ENCODE measurements at places on chromosomes 7 and 10.
A peak's percentile ranks its signal among the peaks of the same experiment; 100 is the strongest.

DNA sequence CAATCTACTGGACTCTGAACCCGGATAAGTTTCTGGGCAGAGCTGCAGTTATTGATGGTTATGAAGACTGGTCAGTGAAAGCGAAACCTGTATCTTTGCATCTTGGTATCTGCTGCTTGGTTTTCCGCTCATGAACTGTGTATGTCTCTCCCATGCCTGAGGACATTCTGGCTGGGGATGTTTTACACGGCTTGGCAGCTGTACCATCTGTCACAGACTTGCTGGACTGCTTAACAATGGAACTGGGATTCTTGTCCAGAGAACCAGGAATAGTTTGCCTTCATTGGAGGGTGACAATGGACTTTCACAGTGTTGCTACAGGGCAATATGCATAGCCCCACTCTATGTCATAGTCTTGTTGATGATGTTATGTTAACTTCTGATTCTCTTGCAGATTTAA, 119.9 kb upstream of the TMEM106B start:
- DNase-seq, result no peak

- DNase-seq, result peak; percentile 86
These were observed 39.8 kb upstream of the TRIM8 start for GRCh38 chr10:102604439-102604841.

GRCh38 chr7:99944497-99945070, 15.2 kb upstream of the GJC3 start:
- DNase-seq, result no peak

DNA sequence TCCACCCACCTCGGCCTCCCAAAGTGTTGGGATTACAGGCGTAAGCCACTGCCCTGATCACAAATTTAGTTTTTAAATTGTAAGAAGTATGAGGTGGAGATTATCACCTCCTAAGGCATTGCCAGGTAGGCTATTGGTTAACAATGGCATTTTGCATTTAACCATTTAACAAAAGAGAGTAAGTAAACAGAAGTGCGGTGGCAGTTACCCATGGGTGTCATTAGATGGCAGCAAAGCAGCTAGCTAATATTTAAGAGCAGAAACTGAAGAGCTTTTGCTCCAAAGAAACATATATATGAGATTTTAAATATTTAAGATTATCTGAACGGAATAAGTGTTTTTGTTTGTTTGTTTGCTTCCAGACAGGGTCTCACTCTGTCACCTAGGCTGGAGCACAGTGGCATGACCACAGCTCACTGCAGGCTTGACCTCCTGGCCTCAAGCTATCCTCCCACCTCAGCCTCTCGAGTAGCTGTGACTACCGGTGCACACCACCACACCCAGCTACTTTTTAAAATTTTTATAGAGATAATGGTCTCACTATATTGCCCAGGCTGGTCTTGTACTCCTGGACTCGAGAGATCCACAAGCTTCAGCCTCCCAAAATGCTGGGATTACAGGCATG, 325.5 kb upstream of the C7orf33 start:
- peak; percentile 60 for DNase-seq

GRCh38 chr10:133134411-133135115, 25.5 kb upstream of the KNDC1 start:
- DNase-seq, result no peak

DNA sequence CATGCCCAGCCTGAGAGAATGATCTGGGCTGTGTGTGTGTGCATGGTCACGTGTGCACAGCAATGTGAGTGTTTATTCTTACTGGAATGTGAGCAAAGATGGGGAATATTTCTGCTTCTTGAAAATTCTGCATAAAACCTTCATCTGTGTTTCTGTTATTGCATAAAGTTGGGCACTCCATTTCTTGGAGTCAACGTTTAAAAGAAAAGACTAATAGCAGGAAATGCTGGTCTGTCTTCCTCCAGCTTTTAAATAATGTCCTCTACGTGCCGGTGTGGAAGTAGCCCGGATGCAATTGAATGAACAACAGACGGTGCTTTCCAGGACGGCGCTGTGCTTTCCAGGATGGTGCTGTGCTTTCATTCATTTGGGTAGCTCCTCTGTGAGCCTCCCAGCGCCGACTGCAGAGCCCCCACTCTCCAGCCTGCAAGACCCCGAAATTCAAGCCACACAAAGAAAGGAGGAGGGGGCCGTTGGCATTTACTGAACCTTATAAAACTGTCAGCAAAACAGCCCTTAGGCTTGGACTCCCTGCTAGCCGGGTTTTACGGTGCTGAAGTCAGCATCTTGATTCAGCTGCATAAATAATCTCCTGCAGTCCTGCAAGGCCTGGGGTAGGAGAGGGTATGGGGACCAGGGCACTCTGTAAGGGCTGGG, 158.2 kb upstream of the PRKCQ start:
- peak; percentile 32 for DNase-seq

DNA sequence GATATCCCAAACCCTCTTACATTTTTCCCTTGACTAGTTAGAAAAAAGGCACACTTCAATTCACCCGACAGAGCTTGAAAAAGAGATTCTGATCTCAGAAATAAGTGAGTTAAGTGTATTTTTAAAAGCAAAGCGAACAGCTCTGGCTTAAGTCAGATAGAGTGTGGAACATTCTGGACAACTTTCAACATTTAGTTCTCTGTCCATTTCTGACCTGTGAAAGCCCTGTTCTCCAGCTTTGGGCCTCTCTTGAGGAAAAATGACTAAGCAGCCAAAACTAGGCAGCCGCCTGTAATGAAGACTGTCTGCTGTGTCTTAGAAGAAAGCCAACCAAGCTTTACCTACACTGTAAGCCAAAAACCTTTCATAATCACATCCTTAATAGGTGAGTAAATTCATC, 50.5 kb downstream of the CDK6 start:
- no peak for DNase-seq

DNA sequence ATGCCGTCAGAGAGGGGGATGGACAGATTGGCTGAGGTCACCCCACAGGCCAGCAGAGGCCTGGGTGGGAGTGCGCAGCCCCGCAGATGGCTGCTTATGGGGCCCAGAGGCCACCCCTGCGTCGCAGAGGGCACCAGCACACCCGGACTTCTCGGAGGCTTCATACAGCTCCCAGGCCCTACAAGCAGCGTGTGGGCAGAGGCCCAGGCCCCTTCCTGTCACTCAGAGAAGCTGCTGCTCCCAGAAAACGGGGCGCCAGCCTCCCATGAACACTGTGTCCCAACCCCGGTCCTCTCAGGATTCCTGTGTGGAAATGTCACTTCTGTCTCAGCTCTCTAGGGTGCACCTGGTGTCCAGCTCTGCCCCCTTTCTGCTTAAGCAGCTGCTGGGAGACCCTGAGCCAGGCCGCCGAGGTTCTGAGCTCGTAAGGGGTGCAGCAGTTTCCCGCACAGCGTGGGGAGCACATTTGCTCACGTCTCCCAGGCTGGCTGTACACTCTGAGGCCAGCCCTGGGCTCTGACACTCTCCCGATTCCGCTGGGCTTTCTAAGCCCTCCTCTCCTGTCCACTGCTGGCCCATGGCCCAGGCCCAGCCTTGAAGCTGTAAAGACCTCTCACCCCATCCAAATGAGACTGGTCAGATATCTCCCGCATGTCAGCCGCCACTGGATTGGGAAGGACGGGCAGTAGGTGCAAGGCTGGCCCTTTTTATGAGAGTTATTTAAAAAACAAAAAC, 6.8 kb downstream of the GPR146 start:
- no peak for DNase-seq

DNA sequence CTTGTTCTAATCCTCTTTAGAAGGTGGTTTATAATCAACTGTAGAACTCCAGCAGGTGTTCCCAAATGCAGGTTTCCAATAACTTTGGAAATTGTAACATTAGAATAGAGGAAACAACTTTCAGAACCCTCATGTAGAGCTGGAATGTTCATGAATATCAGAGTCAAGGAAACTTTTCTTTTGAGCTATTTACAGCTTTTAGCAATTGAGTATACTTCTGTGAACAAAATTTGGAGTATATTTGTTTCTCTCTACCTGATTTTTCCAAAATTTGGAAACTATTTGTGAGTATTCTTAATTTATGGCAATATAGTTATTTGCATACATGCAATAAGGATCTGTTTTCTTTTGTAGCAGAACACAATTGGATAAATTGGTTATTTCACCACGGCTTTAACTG, 2.8 kb upstream of the CFAP43 start:
- no peak for DNase-seq

GRCh38 chr7:3754493-3755341, 453.7 kb downstream of the SDK1 start:
- peak; percentile 93 for DNase-seq

DNA sequence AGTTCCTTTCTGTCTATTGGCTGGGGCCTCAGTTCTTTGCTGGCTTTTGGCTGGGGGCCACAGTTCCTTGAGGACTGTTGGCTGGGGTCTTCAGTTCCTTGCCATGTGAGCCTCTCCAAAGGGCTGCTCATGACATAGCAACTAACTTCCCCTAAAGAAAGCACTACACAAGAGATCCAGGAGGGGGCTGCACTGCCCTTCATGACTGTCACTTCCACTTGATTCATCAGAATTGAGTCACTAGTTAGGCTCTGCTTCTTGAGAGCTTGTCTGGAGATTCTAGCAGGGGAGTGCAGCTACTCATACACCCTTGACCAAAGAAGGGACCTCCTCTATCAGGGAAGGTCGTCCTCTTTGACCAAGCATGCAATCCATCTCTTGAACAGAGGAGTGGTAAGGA, 38.0 kb upstream of the MKX start:
- DNase-seq, result peak; percentile 44

DNA sequence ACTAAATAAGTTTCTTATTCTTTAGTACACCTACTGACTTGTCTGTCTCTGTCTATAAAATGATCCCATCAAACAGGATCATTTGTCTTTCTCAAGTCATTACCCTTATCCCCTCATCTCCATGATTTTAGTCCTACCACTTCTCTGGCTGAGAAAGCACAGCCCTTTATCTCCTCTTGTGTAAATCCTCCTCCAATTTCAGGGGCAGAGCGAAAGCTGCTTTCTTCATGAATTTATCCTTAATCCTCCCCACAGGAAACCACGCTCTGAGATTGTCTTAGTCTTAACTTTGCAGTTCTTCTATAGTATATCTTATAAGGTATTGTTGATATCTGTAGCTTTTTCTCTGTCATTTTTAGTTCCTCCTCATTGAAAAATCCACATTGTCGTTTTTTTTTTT, 239.7 kb upstream of the PLXDC2 start:
- no peak for DNase-seq

DNA sequence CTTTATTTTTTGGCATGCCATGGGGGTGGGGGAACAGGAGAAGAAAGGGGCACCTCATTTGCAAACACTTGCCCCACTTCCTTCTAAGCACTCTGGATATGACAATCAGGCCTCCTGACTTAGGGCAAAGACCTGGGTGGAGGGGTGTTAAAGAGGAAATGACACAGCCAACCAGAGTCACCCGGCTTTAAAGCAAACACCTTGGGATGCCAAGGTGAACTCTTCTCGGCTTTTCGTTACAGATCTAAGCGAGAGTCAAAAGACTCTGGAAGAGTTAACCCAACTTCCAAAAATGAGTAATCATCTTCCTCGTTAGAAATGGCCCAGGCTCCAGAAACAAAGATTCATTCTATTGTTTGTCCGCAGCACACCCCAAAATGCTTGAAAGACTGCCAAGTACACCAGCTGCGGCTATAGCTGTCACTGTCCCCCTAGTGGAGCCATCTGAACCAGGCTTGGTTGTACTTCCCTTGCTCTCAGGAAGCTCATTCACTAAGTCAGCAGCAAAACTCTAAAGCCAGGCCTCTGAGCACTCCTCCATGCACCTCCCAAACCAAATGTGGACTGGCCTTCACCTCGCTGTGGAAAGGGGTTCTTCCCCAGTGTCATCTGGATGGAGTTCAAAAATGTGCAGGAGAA, 24.8 kb downstream of the FAM53B start:
- no peak for DNase-seq

DNA sequence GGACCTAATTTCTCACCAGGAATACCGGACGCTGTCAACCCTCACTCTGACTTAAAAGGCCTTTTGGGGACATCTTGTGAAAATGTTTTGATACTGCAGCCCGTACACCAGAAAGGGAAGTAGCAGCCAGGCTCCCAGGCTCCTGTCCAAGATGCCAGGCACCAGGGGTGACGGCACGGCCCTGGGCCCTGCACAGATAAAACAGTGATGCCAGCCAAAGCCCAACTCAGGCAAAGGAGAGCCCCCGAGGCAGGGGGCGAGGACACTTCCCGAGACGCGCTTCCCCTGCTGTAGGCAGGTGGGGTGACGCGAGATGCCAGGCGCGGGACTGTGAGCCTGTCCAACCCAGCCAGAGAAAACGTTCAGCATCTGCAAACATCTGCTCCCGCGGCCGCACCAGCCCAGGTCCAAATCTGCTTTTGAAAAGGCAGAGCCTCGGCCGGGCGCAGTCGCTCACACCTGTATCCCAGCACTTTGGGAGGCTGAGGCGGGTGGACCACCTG, 15.7 kb downstream of the ZFAND2A start:
- peak; percentile 43 for DNase-seq

DNA sequence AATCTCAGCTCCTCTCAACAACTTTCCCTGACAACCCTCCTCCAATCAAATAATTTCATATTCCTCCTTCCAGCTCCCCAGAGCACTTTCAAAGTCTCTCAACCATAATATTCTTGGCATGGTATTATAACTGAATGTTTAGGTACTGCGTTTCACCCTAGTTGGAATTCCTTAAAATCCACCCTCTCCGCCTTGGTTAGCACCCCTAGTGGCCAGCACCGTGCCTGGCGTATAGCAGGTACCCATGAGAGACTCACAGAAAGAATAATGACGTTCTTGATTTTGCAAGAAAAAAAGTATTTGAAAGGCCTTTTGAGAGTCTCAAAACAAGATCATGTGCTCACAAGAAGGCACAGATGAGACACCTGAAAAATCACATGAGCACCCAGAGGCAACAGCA, 50.9 kb downstream of the GLI3 start:
- DNase-seq, result no peak

DNA sequence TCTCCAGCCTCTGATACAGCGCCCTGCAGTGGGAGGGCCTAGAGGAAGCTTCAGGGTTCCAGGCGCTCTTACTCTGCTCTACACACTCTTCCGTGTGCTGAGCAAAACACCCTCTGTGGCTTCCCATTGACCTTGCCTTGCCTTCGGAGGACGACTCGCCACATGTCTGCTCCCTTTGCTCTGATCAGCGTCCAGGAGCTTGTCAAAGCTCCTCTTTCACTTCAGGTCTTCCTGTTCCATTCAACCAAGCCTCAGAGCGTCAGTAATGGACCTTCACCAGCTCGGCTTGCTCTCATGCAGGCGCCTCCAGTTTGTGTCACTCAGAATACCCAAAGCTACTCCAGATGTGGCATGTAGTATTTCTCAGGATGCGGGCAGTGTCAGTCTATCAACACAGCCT, 173.9 kb downstream of the ARID5B start:
- no peak for DNase-seq

GRCh38 chr7:37336259-37336658, 112.4 kb downstream of the ELMO1 start:
- DNase-seq, result no peak

- peak; percentile 10 for DNase-seq
These were observed 111.6 kb upstream of the PTPRZ1 start for GRCh38 chr7:121761399-121761798.

GRCh38 chr10:24257588-24257987, 48.6 kb downstream of the KIAA1217 start:
- no peak for DNase-seq

DNA sequence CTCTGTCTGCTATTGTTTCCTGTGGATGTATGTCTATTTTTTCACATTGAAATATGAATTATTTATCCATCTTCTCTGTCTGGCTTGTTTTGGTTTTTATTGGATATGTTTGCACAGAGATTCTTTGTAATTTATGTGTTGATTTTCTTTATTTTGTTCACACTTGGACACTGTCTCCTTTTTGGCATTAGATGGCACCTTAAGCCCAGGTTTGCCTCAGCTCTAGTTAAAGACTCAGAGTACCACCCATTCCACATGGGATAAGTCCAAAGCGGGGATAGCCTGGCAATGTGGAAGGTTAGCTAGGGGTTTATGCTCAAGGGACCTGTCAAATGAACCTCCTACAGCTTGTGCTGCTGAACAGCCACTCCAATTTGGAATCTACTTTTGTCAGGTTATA, 14.1 kb downstream of the FEZF1 start:
- no peak for DNase-seq
